ENCODE measurements at places on chromosomes 4 and X.

GRCh38 chrX:77930581-77930980 lies 20.1 kb downstream of the ATP7A start:
- no peak for DNase-seq

DNA sequence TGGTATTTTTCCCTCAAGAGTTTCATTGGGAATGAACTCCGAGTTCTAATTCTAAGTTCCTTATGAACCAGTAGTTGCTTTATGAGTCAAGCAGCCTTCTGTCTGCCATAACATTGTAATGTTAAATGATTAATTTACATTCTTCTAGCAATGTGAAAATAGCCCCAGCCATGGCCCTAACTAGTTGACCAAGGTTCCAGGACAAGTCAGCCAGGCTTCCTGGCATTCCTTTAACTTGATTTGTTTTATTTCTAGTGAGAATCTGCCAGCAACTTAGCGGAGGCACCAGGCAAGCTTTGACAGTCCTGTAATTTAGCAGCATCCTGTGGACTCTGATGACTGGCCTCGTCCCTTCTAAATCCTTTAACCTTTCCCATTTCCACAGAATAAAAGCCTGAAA lies 69.0 kb downstream of the GLRA2 start:
- no peak for DNase-seq

GRCh38 chr4:163673848-163674697 lies 179.6 kb downstream of the TMA16 start:
- DNase-seq: no peak

DNA sequence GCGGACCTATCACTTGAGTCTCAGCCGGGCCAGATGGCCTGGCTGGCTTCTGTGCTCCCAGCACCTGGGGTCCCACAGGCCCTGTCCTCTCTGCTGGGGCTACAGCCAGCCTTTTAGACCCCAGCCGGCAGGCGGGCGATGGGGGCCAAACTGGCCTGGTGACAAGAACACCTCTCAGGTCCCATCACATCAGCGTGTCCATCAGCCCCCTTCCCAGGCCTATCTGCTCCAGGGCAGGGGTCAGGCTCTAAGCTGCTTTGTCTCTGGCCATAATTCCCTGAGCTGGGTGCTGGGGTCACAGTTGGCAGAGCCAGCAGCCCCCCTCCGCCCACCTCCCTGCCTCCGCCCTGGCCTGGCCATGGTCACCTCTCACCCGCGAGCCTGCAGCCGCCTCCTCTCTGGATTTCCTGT lies 77.7 kb downstream of the PPP2R2C start:
- DNase-seq: no peak

DNA sequence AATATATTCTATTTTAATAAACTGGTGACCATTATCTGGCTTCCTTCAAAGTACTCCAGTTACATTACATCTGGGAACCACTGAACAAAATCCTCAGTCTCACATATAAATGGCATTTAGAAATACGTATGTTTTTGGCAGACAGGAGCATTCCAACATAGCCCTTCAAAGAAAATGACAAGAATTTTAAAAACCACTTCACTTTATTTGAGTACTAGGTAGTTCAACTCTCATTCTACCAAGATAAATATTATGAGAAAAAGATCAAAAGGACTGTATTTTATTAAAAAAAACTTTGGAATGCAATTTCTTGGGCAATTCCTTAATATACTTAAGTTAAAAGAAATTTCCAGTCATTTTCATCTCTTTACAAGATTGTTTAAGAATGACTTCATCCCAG lies 17.6 kb downstream of the TNIP3 start:
- no peak for DNase-seq

- no peak for DNase-seq
Measured at GRCh38 chr4:172521248-172521647, 647.4 kb upstream of the GALNT7 start.

GRCh38 chr4:125283707-125284279 lies 31.0 kb upstream of the FAT4 start:
- DNase-seq: no peak

- no peak for DNase-seq
Measured at GRCh38 chrX:78456909-78457308, 129.5 kb upstream of the CYSLTR1 start.

DNA sequence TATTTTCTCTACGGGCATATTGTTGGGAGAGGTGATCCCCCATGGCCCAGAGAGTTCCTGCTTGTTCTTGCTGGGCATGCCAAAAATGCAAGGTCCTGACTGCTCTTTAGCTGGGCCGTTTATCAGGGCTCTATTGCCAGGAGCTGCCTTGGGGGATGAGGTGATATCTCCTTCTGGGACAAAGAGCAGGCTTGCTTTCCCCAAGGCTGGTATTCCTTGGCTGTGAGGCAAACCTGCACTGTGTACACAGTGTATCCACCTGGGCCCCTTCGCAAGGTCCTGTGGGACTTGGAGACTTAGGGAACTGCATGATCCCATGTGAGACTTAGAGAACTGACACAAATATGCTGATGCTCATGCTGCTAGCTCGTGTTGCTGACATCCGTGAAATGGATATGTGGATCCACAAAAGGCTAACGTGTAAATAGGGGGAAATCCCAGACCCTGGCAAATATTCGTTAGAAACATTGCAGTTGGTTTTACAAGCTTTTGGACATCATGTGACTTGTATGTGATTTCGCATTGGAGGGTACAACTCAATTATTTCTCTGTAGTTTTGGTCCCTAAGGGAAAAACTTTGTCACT lies 24.4 kb upstream of the ZFX start:
- no peak for DNase-seq

DNA sequence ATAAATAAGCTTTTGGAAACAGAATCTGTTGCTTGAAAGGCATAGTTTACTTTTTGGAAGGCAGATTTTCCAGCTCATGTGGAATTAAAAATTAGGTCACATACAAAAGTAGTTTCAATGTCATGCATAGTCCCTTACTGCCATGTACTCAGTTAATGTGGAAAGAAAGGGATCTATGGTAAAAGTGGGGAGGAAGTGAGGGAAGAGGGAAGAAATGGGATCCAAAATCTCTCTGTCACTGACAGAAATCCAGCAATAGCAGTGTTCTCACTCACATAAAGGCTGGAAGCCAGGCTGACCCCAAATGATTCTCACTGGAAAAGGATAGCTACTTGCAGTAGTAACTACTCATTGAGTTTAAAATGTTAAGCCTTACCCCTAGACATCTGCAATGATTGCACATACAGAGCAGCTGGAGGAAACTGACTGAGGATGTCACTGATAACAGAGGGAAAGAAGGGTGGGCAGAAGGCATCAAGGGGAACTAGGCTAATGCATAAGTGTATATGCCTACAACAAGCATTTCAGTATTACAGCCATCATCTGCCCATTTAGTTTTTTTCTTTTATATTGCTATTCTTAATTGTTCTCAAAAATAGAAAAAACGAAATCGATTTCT lies 445.6 kb downstream of the FAT4 start:
- DNase-seq: no peak

DNA sequence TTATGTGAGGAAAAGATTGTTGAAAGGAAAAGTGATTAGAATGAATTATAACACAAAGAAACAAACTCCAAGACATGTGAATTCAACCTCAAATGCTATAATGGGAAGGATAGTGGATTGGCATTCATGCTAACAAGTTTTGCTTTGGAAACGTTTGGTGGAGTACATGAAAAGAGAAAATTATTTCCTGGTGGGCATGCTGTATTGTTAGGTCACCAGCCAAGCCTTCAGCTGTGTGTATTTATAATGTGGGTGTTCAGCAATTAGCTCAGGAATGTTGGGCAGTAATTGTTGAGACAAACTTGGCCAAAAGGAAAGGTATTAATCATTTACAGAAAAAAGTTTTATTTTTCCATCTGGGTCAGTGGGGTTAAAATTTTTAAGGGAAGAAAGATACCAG lies 198.9 kb upstream of the ARSJ start:
- DNase-seq: no peak

DNA sequence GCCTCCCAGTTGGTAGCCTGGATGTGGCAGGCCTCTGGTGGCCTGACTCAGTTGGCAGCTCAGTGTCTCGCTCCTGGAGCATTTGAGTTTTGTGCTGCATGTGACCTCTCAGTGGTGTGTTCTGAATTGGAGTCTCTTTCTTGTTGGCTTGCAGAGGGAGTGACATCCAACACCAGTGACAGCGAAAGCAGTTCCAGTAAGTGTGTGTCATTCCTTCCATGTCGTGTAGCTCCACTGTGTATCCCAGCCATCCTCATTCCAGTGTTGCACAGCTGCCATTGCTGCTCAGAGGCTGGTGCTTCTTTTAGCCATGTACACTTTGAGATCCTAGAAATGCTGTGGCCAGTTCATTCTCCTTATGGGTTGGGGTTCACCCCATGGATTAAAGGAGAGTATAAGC lies 52.4 kb downstream of the DLG3 start:
- no peak for DNase-seq

DNA sequence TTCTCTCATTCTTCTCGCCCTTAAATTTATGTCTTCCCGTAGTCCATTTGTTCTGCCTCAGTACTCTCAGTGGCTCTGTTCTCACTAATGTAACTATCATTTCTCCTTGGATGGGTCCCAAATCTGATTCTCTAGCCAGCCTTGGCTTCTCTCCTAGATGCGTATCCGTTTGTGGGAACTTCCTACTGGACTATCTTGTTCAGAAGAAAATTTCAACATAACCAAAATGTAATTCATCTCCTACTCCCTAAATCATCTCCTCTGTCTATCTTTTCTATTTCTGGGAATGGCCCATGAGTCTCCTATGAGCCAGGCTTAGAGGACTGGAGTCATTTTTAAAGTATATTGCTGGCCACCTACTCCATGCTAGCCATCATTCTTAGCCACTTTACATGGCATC lies 4.4 kb upstream of the C4orf36 start:
- DNase-seq: no peak

DNA sequence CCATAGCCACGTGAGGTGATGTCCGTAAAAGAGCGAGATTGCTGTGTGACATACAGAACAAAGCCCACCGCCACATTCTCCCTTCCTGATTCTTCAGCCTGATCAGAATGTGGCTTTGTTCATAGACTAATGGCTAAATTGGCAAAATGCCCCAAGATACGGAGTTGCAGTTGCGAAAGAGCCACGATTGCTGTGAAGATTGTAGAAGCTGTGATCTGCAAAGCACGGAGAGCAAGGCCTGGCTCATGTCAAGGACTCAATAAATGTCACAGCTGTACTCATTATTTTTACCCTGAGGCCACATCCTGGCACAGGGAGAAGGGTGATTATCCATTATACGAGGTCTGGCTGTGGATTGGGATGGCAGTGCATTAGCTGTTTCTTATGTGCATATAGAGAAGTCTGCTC lies 34.2 kb downstream of the ARSD start:
- no peak for DNase-seq

DNA sequence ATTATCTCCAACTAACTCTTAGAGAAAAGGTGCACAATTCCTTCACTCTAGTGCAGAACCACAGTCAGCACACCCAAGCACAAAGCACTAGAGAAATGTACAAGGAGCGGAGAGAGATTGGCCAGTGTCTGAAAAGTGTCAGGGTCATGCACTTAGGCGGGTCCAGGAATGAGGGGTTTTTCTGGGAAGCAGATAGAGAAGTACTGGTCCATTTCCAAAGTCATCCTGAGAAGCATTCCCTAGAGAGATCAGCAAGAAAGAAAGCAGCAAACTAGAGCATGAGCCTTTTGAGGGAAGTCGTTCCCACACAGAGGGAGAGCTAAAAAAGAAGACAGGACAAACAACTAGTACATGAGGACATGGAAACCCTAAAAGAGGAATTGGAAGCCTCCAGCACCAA lies 168.1 kb upstream of the MAP3K15 start:
- DNase-seq: no peak

- DNase-seq: no peak
Measured at GRCh38 chr4:46900082-46900481, 9.0 kb downstream of the COX7B2 start.

- DNase-seq: no peak
Measured at GRCh38 chr4:158529505-158529904, 7.8 kb downstream of the RXFP1 start.

DNA sequence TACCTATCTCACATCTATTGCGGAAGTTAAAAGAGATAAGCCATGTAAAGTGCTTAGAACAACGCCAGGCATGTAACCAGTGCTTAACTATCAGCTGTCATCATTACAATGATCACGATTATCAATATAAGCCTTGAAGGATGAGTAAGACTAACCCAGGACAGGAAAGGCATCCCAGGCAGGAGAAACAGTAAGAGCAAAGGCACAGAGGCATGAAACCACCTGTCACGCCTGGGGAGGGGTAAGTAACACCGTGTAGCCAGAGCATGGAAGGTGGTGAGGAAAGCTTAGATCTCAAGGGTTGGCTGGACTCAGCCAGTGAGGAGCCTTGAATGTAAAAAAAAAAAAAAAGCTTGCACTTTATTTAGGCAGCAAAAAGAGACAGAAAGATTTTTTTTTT lies 71.7 kb upstream of the NOCT start:
- DNase-seq: no peak

DNA sequence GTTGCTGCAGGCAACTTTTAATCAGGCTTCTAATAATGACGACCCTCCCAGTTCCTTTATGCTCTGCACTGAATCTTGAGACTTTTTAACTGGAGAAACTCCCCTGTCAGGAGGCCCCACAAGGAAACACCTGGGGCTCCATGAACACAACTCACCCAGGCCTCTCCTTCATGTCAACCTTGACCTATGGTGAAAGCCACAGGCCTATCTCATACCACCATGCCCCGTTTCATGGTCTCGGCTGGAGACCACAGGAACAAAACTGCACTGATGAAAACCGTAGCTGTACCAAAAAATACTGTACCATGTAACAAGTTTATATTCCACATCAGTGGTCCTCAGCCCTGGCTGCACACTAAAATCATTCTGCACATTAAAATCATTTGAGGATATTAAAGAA lies 57.0 kb downstream of the ZNF827 start:
- no peak for DNase-seq

DNA sequence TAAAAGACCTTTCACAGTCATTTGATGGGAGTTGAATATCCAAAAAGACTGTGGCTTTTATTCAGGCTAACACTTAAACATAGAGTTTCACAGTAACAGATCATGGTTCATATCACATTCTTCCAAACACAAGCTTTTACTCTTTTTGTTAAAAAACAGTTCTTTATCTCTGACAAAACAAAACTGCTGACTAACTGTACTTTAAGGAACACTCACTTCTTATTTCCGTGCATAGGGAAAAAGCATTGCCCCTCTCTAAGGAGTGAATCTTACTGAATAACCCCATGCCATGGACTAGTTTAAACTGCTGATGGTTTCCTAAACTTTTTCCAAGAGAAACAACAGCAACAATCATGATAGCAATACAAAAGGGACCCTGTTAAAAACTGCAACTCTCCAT lies 297.0 kb upstream of the INTU start:
- no peak for DNase-seq

DNA sequence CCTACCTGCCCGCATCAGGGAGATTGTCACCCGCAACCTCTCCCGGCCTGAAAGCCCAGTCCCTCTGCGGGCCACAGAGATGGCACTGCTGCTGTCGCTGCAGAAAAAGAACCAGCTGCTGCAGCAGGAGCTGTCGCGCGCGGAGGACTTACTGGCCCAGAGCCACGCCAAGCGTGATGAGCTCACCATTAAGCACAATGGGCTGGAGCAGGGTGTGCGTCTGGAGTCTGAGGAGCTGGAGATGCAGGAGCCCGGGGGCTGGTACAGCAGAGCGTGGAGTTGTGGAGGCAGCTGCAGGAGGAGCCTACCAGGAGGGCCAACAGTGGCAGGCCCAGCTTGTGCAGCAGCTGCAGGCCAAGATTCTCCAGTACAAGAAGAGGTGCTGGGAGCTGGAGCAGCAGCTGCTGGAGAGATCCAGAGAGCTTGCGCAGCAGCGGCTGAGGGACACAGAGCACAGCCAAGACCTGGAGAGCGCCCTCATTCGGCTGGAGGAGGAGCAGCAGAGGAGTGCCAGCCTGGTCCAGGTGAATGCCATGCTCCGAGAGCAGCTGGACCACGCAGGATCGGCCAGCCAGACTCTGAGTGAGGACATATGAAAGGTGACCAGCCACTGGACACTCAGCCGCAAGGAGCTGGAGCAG lies 11.3 kb downstream of the SMIM10L2A start:
- no peak for DNase-seq

Data from stimulated activated CD4-positive, alpha-beta T cell treated with anti-CD3 and anti-CD28 coated beads, Interleukin-1b, Interleukin-23, amount 100 ng/mL, for 4 hours (primary cell).